Non-pigmented ciliary epithelial cell (primary cell): ENCODE measurements at places on chromosomes 16 and 17.

DNA sequence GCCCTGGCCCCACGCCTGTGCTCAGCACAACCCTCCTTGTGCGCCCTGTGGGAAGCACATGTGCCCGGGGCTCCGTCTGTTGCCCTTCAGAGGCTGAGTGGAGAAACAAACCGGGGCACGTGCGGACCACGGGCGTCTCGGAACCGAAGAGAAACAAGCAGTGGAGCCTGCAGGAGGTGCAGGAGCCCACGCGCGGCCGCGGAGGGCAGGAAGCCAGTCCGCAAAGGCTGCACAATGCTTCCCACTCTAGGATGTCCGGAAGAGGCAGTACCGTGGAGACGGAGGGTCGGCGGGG is 75.5 kb upstream of the GNG13 start:
- no peak for DNase-seq

- no peak for DNase-seq
Measured at GRCh38 chr16:84322749-84323148, 28.1 kb downstream of the WFDC1 start.

DNA sequence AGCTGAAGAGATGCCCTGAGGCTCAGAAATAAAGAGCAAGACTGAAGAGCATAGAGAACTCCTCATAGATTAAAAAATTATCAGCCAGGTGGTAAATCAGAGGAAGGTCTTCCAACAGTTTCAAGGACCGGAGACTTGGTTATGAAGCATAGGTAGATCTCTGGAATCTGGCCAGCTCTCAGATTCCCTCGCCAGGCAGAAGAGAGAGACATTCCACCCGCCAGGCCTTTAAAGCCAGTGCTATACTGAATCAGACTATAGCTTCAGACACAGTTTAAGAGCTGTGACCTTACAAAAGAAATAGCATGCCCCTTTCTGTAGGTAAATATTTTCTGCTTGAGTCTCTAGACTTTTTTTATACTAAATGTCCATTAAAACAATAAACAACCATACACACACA is 70.3 kb downstream of the NFATC3 start:
- DNase-seq, result no peak

GRCh38 chr17:32020943-32021614 is 13.9 kb downstream of the LRRC37B start:
- no peak for DNase-seq

- DNase-seq, result no peak
Measured at GRCh38 chr16:89034971-89035668, 58.1 kb upstream of the CBFA2T3 start.

DNA sequence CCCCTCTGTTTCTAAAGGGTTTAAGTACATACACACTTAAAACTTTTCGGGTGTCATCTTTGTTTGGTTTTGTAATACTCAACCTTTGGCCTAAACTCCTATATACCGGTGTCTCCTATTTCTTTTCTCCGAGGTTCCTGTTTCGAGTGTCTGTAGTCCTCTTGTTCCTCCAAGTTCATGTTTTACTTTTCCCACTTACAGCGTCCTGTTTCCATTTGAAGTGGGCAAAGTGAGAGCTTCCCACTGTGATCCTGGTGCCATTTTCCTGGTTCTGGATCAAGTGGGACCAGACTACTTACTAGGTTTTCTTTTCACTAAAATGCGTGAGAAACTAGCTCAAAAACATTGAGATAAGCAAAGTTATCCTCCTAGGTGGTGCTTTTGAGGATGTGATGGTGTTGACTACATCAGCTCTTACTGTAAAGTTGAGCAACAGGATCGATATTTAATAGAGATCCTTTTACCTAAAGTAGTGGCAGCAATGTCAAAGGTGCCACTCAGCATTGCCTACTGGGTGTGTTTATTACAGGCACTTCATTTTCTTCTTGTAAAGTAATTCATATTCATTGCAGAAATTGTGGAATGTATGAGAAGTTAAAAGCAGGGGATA is 1.3 kb downstream of the PSMD3 start:
- DNase-seq, result no peak

- no peak for DNase-seq
Measured at GRCh38 chr17:60832151-60832585, 154.5 kb downstream of the BCAS3 start.

DNA sequence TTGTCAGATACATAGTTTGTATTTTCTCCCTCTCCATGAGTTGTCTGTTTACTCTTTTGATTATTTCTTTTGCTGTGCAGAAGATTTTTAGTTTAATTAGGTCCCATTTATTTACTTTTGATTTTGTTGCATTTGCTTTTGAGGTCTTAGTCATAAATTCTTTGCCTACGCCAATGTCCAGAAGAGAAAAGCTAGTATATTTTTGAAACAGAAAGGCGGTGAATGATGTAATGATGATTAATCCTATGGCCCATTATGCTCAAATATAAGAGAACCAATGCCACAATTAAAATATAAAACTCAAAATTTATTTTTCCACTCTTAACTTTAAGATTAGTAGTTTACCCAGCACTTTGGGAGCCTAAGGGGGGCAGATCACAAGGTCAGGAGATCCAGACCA is 59.8 kb upstream of the SMIM36 start:
- no peak for DNase-seq

GRCh38 chr17:17928398-17929287 is 43.6 kb downstream of the TOM1L2 start:
- no peak for DNase-seq

DNA sequence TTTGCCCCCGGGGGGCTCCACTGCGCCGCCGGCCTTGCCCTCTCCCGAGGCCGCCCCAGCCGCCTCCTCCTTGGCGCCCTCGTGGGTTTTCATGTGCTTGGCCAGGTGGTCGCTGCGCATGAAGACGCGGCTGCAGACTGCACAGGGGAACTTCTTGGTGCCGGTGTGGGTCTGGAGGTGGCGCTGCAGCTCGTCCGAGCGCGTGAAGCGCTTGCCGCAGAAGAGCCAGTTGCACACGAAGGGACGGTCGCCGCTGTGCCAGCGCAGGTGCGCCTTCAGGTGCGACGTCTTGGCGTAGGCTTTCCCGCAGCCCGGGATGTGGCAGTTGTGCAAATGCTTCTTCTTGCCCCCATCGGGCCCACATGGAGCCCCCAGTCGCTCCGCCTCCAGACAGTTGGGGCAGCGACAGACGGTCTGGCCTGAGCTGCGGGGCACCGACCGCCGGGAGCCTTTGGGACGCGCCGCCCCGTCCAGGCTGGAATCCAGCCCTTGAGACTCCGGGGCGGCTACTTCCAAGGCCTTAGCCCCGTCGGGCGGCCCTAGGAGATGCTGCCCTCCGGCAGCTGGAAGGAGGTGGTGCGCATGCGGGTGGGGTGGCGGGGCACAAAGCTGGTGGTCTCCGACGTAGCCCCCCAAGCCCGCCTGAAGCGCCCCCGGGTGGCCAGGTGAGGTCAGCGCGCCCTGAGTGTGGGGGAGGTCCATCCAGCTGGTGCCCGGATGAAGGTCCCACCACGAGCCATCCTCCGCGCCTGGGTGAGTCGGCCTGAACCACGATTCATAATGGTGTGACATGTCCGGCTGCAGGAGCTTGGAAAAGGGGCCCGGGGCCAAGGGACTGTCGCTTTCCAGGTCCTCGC is 3.4 kb downstream of the SP6 start:
- no peak for DNase-seq

- no peak for DNase-seq
Measured at GRCh38 chr17:37088913-37089312, 140.2 kb downstream of the AATF start.

DNA sequence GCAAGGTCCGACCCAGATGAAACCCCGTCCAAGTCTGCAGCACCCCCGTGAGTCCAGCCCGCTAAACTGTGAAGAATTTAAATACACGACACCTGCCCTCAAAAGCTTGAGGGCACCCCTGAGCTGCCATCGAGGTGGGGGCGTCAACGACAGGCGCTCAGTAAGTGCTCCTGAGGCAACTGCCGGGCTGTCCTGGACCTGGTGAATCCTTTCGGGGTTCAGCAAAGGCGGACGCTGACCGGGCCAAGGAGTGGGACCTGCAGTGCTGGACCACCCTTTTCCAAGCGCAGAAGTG is 512 bp upstream of the ENDOV start:
- no peak for DNase-seq

GRCh38 chr16:89619840-89620239 is 6.4 kb downstream of the DPEP1 start:
- DNase-seq, result no peak

DNA sequence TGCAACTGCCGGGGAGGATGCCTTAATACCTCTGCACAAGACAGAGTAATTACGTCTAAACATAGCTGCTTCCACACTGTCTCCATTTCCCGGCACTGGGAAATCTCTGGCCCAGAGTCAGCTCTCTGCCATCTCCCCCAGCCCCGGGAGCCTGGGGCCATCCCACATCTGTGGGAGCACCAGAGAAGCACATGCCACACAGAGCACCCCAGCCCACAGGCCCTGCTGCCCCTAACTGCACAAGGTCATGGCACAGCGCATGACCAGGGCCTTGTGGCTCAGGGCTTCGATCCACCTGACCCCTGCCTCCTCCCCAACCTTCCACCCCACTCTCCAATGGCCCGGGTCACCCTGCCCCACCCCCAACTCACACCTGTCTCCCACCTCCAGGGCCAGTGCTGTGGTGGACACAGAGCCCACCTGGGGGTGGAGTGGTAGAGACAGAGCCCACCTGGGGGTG is 36.6 kb upstream of the RBFOX3 start:
- no peak for DNase-seq

GRCh38 chr17:47295874-47296255 is 27.9 kb upstream of the EFCAB13 start:
- no peak for DNase-seq

DNA sequence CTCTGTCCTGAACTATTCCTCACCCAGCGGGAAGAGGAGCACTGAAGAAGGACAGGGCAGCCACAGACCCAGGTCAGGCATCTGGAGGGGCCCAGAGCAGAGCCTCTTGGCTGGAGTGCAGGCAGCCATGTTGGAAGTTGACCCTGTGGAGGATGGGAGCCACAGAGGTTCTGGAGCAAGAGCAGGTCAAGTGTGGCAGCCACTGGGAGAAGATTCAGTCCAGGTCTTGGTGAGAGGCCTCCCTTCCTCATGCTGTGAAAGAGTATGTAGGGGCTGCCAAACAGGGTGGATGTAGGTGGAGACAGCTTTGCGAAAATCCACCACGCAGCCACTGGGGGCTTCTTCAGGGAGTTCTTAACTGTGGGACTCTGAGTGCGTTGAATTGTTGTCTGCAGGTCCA is 590 bp upstream of the CD79B start:
- DNase-seq, result no peak

GRCh38 chr17:13919818-13920217 is 149.5 kb upstream of the COX10 start:
- DNase-seq, result no peak

GRCh38 chr16:72149676-72150464 is 22.1 kb downstream of the PMFBP1 start:
- no peak for DNase-seq

DNA sequence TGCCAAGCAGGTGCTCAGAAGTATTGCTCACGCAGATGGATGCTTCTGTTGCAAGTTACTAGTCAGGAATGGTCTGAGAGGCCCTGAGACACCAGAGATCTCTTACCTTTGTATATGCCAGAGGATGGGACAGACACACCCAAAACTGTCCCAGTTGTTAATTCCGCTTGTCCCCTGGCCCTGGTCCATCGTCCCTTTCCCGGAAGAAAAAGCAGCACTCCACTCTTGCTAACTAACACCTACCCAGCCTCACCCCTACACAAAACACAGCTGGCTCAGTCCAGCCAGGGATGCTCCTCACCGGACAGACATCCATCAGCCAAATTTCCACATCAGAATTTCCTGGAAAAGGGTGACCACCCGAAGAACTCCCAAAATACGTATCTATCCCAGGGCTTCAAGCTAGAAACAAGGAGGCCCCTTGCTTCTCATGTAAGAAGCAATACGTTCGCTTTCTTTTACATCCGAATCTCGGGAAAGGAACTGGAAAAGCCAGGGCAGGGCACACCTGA is 2.0 kb downstream of the GAS7 start:
- DNase-seq, result no peak

GRCh38 chr17:17416007-17416399 is 60.8 kb upstream of the MED9 start:
- DNase-seq, result no peak

DNA sequence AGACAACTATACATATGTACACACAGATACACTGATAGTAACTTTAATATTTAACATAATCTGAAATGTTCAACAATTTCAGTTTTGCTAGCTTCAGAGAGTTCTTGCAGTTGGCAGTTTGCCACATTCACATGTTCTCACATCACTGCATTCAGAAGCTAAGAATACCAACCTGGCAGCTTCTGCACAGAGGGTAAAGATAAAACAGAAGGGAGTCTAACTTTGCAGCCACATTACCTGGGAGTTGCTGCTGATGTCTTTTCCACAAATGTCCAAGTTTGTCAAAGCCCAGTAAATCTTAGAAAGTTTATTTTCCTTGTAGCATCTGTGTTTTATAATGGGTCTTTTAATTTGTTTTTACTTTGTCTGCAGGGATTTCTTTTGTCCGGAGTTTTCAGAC is 332.0 kb downstream of the BCAS3 start:
- no peak for DNase-seq

GRCh38 chr17:50831471-50831928 is 3.9 kb upstream of the WFIKKN2 start:
- DNase-seq, result no peak

- DNase-seq, result no peak
Measured at GRCh38 chr17:2400474-2400866, 390 bp downstream of the MNT start.

DNA sequence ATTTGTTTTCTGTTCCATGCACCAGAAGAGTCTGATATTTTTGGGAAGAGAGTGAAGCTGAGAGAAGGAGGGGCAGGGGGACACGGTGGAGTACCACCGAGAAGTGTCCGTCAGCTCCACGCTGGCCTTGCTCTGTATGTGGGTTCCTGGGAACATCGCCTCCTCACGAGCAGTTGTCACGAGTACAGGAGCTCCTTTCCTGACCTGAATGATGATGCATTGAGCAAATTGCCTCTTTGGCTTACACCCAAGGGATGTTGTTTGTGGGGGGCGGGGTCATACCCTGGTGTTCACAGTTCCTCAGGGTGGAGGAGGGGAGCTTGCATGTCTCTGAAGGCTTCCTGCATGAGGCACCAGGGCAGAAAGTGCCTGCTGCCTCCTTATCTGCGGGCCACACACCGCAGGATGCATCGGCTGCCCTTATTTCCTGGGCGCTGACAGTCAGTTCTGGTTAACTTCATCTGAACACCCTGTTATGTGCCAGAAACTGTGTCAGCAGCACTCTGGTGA is 36.2 kb downstream of the RGS9 start:
- DNase-seq, result no peak

- no peak for DNase-seq
Measured at GRCh38 chr16:30066761-30067583, 1.4 kb downstream of the ALDOA start.

- no peak for DNase-seq
Measured at GRCh38 chr16:65281586-65281985, 159.7 kb upstream of the CDH11 start.

GRCh38 chr17:55186937-55187770 is 77.6 kb upstream of the HLF start:
- no peak for DNase-seq

- DNase-seq, result no peak
Measured at GRCh38 chr16:25155553-25156460, 44.3 kb downstream of the LCMT1 start.
